ENCODE measurements at places on chromosomes 11 and 22.

GRCh38 chr11:62373464-62374119, 36.3 kb downstream of the ASRGL1 start:
- DNase-seq = no peak
- H3K36me3 ChIP-seq = no peaks in the 10 kb centered on the region
- no peaks in the 10 kb centered on the region for H3K27me3 ChIP-seq
- no peaks in the 10 kb centered on the region for H3K4me1 ChIP-seq

DNA sequence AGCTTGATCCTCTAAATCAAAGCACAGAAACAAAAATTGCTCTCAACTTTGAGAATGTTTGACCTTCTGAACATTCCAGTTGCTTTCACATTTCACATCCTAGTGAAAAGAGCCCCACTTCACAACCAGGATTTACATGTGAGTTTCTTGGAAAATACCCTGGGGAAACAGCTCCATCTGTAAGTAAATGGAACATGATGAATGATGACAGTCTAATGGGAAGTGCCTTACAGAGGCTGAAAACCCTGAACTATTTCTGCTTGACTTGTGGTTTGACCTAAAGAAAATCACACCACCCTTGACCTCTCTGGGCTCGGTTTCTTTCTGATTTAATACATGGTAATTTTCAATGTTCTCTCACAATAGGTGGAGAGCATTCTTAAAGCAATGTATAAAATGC, 499.4 kb upstream of the API5 start:
- no peak overlapping the region for H3K27ac ChIP-seq
- no peaks in the 10 kb centered on the region for H3K4me1 ChIP-seq
- H3K36me3 ChIP-seq = no peaks in the 10 kb centered on the region
- DNase-seq = no peak

GRCh38 chr22:32308191-32308590, 49.5 kb upstream of the RFPL3 start:
- no peaks in the 10 kb centered on the region for H3K4me1 ChIP-seq
- H3K36me3 ChIP-seq = no peaks in the 10 kb centered on the region
- no peak overlapping the region for H3K4me3 ChIP-seq

DNA sequence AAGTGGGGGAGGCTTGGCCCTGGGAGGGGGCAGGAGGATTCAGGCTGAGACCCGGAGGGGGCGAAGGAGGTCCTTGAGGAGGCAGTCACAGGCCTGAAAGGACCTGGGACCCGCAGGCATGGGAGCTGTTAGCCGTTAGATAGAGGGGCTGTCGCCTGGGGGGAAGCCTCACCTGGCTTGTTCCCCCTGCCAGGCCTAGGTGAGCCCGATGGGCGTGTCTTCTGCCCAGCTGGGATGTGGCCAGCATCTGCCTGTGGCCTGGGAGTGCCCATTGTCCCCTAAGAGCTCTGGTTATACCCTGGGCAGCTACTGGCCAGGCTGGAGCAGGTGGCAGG, 1.8 kb upstream of the DUSP8 start:
- peaks cover 93% of the 10 kb centered on the region for H3K27me3 ChIP-seq
- H3K4me1 ChIP-seq = peaks cover 15% of the 10 kb centered on the region
- H3K36me3 ChIP-seq = no peaks in the 10 kb centered on the region

- peaks cover 22% of the 10 kb centered on the region for H3K4me1 ChIP-seq
- H3K27me3 ChIP-seq = no peaks in the 10 kb centered on the region
- DNase-seq = peak; percentile 63
Observed at GRCh38 chr11:45816614-45817013, 11.7 kb downstream of the SLC35C1 start.

- no peaks in the 10 kb centered on the region for H3K36me3 ChIP-seq
- H3K27ac ChIP-seq = no peak overlapping the region
- H3K4me1 ChIP-seq = no peaks in the 10 kb centered on the region
- H3K4me3 ChIP-seq = no peak overlapping the region
- H3K27me3 ChIP-seq = no peaks in the 10 kb centered on the region
- DNase-seq = no peak
Observed at GRCh38 chr11:33451364-33451763, 194.2 kb downstream of the HIPK3 start.

DNA sequence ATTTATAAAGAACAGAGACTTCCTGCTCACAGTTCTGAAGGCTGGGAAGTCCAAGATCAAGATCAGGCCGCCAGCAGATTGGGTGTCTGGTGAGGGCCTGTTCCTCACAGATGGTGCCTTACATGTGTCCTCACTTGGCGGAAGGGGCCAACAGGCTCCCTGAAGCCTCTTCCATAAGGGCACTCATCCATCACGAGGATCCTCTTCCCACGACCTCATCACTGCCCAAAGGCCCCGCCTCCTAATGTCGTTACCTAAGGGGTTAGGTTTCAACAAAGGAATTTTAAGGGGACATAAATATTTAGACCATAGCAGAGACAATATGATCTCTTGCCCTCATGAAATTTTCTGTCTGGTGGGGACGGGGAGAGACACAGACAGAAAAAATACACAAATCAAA, 18.6 kb downstream of the TP53AIP1 start:
- no peak for DNase-seq
- H3K36me3 ChIP-seq = no peaks in the 10 kb centered on the region

- H3K27me3 ChIP-seq = no peaks in the 10 kb centered on the region
- no peak for DNase-seq
- no peaks in the 10 kb centered on the region for H3K4me1 ChIP-seq
- H3K36me3 ChIP-seq = no peaks in the 10 kb centered on the region
Observed at GRCh38 chr22:28198692-28199091, 279.6 kb upstream of the PITPNB start.

GRCh38 chr22:19106886-19107729, 15.1 kb downstream of the DGCR2 start:
- H3K4me3 ChIP-seq = no peak overlapping the region
- no peak for DNase-seq
- H3K27me3 ChIP-seq = no peaks in the 10 kb centered on the region
- H3K36me3 ChIP-seq = no peaks in the 10 kb centered on the region

DNA sequence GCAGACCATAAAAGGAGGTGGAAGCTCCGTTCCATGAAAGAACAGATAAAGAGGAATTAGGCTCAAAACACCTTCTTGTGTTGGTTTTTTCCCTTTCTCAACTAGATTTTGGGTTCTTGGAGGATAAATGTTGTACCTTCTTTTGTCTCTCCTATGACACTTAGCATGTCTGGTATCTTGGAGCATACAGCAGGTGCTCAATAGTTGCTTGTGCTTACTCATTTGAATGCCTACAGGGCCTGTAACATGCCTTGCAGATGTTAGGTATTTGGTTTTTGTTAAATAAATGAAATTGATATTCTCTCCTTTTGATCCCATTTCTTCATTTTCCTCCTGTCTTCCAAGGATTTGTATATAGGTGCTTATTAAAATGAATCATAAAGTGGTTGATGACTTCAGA, 16.4 kb upstream of the PLET1 start:
- H3K27me3 ChIP-seq = peaks cover 4% of the 10 kb centered on the region
- no peak for DNase-seq
- no peak overlapping the region for H3K4me3 ChIP-seq
- no peaks in the 10 kb centered on the region for H3K4me1 ChIP-seq
- no peaks in the 10 kb centered on the region for H3K36me3 ChIP-seq

Measured in neural progenitor cell (in vitro differentiated cells).